Esophagus squamous epithelium (tissue), 5 donors: ENCODE measurements at places on chromosomes 1 and 21.

GRCh38 chr1:113809670-113810602 is 2.3 kb downstream of the RSBN1 start:
- no peak for DNase-seq

GRCh38 chr1:182032251-182032650 is 29.3 kb downstream of the ZNF648 start:
- no peak for DNase-seq

DNA sequence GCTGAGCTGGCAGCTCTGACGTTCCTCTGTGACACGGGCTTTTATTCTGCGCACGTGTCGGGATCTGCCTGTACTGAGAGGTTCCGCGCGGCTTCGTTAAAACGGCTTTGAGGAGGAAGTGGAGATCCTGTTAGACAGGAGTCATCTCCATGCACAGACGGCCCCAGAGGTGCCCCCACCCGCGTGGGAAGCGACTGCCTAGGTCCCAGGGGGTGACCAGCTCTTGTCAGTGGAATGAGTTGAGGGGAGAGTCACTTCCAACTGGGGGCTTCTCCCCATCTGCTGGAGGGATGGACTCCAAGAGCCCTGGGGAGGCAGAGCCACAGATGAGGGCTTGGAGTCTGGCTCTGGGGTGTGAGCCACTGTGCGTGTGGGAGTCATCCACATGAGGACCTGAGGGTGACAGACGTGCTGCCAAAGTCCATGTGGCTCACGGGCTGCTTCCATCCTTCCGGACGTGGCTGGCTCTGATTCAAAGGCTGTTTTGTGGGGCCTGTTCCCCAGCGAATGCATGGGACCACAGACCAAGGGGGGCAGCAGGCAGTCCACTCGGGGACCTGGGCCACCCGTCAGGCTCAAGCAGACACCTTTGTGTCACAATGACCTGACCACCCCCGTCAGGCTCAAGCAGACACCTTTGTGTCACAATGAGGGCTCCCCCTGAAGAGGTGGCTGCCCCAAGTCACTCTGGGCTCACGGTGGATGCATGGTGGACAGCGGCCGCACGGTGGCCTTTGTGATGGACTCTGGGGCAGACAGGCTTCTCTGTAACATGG is 26.8 kb downstream of the PTTG1IP start:
- DNase-seq = no peak

GRCh38 chr1:58057826-58058225 is 488.7 kb downstream of the OMA1 start:
- no peak for DNase-seq

- no peak for DNase-seq
Observed at GRCh38 chr1:34898330-34898761, 31.1 kb downstream of the DLGAP3 start.

- DNase-seq = no peak
Observed at GRCh38 chr1:171841050-171841910, at the start of gene DNM3. DNM3 (plus strand) TSS chr1:171841498; CDS start chr1:171841657, 159 bp downstream.

DNA sequence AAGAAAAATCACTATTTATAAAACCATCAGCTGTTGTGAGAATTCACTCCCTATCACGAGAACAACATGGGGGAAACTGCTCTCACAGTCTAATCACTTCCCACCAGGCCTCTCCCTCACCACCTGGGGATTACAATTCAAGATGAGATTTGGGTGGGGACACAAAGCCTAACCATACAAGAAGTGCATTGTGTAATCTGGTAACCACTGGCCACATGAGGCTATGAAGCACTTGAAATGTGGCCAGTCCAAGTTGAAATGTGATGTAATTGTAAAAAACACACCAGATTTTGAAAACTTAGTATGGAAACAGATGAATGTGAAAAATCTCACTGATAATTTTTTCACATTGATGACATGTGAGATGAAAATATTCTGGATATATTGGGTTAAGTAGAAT is 293.8 kb downstream of the TTLL7 start:
- no peak for DNase-seq

- no peak for DNase-seq
Observed at GRCh38 chr1:112285316-112285715, 110.7 kb upstream of the CTTNBP2NL start.

DNA sequence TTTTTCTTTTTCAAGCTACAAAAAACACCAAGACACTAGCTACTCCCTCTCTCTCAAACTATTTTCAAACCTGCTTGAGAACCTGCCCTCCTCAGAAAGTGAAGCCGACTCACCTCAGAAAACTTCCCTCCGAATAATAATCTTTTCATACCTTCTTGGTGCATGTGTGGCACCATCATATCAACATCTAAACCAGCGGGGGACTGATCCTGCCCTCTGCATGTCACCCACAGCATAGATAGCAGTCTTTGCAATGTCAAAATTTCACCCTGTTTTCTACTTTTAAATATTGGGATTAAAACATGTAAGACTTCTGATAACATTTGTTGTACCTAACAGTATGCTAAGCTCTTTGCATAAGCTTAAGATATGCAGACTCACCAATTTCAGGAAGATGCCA is 1260.3 kb downstream of the PLA2G4A start:
- DNase-seq = no peak

DNA sequence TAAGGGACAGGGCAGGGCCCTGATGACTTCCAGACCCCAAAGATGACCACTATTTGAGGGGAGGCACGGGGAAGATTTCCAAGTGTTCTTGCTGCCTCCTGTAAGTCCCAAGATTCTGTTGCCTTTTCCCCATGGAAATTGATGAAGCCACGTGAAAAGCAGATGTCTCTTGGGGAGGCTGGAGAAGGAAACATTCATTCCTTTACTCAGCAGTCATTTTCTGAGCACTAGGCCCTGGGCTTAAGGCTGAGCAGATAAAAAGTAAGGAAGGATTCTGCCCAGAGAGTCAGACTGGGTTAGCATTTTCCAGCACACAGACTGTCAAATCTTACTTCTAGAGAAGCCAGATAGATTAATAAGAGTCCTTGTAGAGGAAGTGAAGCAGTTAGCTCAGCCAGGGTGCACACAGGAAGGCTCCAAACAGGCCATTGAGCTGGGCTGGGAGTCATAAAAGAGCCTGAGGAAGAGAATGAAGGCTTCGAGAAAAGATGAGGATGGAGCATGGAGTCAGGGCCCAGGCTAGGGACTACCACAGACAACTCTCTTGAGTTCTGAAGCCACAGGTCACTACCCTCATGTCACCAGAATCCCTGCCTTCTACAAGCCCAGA is 10.1 kb downstream of the EXTL1 start:
- no peak for DNase-seq

DNA sequence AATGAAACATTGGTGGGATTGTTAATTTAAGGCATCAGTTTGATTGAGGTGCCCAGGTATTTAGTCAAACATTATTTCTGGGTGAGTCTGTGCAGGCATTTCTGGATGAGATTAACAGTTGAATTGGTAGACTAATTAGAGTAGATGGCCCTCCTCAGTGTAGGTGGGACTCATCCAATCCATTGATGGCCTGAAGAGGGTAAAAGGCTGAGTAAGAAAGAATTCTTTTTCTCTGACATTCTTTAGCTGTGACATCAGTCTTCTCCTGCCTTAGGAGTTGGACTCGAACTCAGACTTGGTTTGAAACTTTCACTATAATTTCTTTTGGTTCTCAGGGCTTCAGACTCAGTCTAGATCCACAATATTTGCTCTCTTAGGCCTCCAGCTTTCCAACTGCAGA is 59.6 kb upstream of the ADAMTS5 start:
- no peak for DNase-seq

DNA sequence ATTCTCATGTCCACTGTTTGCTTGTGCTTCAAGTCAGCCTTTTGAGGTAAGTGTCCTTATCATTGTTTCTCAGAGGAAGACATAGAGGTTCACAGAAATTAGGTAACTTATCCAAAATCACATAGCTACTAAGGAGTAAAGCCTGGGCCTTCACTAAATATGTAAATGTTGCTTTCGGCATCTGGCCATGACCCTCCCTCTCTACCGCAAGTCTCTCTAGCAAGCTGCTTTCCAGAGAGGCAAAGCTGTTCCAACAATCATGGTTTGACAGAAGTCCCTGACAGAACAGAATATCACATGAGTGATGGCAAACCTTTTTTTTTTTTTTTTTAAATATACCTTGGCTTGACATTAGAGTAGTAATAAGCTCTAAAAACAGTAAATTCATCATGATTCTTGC is 94.5 kb upstream of the F3 start:
- DNase-seq = no peak

DNA sequence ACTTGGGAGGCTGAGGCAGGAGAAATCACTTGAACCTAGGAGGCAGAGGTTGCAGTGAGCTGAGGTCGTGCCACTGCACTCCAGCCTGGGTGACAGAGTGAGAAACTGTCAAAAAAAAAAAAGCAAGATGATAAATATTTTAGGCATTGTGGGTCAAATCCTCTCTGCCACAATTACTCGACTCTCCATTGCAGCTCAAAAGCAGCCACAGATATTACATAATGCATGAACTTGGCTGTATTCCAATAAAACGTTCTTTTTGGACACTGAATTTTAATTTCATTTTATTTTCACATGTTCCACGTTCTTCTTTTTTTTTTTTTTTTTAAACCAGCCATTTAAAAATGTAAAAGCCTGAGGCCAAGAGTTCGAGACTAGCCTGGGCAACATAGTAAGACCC is 69.4 kb downstream of the TCP10L start:
- no peak for DNase-seq

GRCh38 chr1:172898866-172899265 is 151.9 kb downstream of the TNFSF18 start:
- no peak for DNase-seq

- no peak for DNase-seq
Observed at GRCh38 chr1:218882454-218882853, 291.2 kb upstream of the LYPLAL1 start.

DNA sequence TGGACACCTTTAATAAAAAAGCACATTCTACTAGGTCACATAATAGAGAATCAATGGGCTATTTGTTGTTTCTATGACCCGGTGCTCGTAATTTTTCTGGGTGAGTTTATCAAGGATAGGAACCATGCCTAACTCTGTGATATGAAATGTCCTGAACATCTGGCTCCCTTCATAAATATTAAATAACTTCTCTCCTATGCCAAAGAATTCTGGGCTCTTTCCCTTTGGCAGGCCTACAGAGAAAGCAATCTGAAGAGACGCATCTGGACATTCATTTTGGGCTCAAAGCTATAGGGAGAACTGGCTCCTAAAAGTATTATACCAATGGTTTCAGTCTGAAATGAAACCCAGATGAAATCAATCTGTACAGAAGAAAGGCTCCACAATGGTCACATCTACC is 38.8 kb upstream of the ANGPTL7 start:
- DNase-seq = no peak

- DNase-seq = no peak
Observed at GRCh38 chr1:201653233-201653632, 114.3 kb downstream of the NAV1 start.
